ENCODE measurements at places on chromosomes 12 and 14. TPM values are rescaled to one million over a fixed set of nuclear protein-coding genes. Genes with fewer than 3 reads are reported as not detected.

The TSPAN19 gene
- not detected for total RNA-seq

- peak overlapping the region; percentile 66 for H3K27ac ChIP-seq
- peaks cover 2% of the 10 kb centered on the region for H3K27me3 ChIP-seq
- DNase-seq = peak; percentile 90
- H3K4me1 ChIP-seq = peaks cover 21% of the 10 kb centered on the region
- no peaks in the 10 kb centered on the region for H3K36me3 ChIP-seq
Observed at GRCh38 chr14:102096569-102097188, 9.8 kb upstream of the HSP90AA1 start.

The C12orf50 gene
- total RNA-seq = not detected

DNA sequence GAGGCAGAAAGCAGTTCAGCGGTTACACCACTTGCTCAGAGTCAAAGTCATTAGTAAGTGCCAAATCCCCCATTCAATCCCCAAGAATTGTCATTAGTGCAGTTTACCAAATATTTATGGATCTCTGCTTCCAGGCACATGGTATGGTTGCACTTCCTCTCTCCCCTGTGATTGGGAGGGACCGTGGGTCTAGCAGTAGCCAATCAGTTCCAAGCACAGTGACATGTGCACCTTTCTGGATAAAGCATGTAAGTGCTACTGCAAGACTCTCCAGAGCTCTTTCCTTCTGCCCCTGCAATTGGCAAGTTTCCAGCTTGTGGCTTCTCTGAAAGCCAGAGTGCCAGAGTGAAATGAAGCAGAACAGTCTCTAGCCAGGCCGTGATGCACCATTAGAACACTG lies 85.3 kb upstream of the FLRT2 start:
- H3K36me3 ChIP-seq = no peaks in the 10 kb centered on the region
- H3K4me1 ChIP-seq = no peaks in the 10 kb centered on the region
- no peak for DNase-seq
- no peak overlapping the region for H3K4me3 ChIP-seq
- H3K27ac ChIP-seq = no peak overlapping the region

The ADCY4 gene
- total RNA-seq = 1.6 TPM

- no peaks in the 10 kb centered on the region for H3K27me3 ChIP-seq
- H3K27ac ChIP-seq = no peak overlapping the region
- no peaks in the 10 kb centered on the region for H3K4me1 ChIP-seq
- no peak for DNase-seq
Observed at GRCh38 chr14:41642367-41642766, 35.7 kb downstream of the LRFN5 start.

DNA sequence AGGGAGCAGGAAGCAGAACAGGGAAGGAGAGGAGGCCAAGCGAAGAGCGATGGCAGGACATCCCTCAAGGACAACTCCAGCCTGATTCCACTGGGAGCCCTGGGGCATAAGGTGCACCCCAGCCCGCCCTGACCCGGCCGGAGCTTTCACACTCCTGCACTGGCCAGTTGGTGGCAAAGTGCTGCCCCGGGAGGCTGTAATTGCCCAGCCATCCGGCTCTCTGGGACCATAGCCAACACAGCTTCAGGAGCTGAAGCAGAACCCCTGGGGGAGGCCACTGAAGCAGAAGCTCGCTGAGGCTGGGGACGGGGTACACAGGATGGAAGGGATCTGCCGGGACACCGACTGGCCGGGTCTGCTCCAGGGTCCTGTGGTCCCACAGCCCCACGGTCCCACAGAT lies 41.9 kb upstream of the BEGAIN start:
- no peaks in the 10 kb centered on the region for H3K4me1 ChIP-seq
- no peak overlapping the region for H3K27ac ChIP-seq
- no peak overlapping the region for H3K4me3 ChIP-seq
- no peaks in the 10 kb centered on the region for H3K36me3 ChIP-seq
- peaks cover 45% of the 10 kb centered on the region for H3K27me3 ChIP-seq

GRCh38 chr12:113200021-113200797 lies 14.7 kb downstream of the RITA1 start:
- no peak overlapping the region for H3K4me3 ChIP-seq
- no peaks in the 10 kb centered on the region for H3K27me3 ChIP-seq

The RNASE4 gene
- total RNA-seq = 0.26 TPM

DNA sequence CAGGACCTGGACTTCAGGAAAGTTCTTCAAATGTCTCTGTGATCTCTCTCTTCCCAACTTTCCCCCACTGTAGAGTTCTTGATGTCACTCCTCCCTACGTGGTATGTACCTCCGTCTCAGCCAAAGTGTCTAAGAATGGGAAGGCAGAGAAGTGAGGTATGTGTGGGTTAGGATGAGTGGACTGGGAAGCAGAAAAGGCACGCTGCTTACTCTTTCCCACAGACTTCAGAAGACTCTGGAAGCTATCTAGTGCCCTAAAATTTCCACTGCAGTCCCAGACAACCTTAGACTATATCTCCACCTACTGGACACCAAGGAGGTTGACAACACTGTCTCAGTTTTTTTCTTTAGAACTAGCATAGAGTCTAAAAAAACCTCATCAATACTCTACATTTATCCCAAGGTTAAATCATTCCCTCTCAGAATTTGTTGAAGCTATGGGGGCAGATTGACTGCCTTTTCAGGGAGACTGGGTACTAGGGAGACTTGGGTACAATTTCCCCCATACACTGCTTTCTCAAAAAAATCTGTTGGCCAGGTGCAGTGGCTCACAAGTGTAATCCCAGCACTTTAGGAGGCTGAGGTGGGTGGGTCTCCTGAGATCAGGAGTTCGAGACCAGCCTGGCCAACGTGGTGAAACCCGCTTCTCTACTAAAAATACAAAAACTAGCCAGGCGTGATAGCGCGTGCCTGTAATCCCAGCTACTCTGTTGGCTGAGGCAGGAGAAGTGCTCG lies 20.6 kb upstream of the ITGA5 start:
- H3K4me3 ChIP-seq = no peak overlapping the region
- no peak overlapping the region for H3K27ac ChIP-seq
- peaks cover 9% of the 10 kb centered on the region for H3K4me1 ChIP-seq

DNA sequence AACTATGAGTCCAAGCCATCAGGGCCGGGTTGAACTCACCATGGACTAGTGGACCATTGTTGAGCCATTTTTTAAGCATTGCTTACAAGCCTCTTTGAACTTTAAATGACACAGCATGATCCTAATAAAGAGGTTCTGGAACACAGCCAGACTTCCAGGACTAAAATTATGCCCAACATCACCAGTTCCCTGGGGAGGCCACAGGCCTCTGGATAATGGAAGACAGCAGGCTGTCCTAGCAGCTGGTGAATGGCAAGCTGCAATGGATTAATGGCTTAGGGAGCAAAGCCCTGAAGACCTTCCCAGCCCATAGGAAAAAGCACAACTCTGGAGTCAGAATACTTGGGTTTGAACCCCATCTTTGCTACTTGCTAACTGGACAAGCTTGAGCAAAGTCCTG lies 71.3 kb downstream of the FLRT2 start:
- no peaks in the 10 kb centered on the region for H3K27me3 ChIP-seq
- DNase-seq = no peak
- no peak overlapping the region for H3K4me3 ChIP-seq
- H3K27ac ChIP-seq = no peak overlapping the region
- H3K36me3 ChIP-seq = no peaks in the 10 kb centered on the region

DNA sequence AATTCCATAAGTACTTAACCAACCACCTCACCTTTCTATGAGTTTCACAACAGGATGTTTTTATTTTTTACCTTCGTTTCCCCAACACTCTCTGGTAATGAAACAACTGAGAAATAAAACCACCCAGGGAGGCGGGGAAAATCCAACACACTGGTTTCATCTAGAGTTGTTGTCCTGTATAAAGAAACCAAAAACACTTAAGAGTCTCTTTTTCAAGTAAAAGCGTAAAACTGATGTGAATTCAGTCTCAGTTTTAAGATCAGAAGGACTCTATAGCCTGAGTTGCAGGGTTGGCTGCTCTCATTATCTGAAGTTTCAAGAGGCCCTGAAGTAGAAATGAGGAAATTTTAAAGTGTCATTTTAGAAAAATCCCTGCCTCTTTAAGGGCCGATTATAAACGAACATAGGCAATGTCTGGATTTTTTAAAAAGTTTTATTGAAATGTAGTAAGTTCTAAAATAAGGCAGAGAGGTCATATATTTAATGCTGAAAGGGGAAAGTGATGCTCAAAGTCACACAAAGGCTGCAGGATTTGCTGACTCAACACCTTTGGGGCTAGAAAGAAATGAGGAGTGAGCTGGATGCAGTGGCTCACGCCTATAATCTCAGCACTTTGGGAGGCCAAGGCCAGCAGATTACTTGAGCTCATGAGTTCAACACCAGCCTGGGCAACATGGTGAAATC lies 27.2 kb downstream of the HIGD1C start:
- H3K4me1 ChIP-seq = peaks cover 23% of the 10 kb centered on the region
- peak overlapping the region; percentile 64 for H3K4me3 ChIP-seq
- H3K36me3 ChIP-seq = peaks cover 40% of the 10 kb centered on the region
- peak; percentile 87 for DNase-seq
- H3K27ac ChIP-seq = peak overlapping the region; percentile 95
- H3K27me3 ChIP-seq = no peaks in the 10 kb centered on the region

DNA sequence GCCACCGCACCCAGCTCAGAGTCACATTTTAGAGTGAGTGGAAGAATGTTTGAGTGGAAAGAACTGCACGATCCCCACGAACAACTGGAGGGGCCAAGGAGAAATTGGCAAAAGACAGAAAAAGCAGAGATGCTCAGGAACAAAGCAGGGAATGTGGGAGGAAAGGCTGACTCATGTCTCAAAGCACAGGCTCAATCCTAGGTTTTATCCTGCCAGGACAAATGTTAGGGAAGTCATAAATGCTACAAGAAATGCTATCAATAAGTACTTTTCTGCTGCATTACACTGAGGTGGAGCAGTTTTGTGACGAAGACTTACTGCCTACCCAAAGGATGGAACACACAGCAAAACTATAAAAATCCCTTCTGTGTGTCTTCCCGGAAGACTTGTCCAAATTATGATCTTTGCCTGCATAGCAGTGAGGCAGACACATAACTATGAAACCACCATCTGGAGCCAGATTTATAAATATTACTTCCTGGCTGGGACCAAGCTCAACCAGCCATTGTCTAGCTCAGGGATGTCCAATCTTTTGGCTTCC lies 26.7 kb downstream of the NIN start:
- peaks cover 2% of the 10 kb centered on the region for H3K4me1 ChIP-seq
- H3K27ac ChIP-seq = no peak overlapping the region
- H3K4me3 ChIP-seq = no peak overlapping the region

GRCh38 chr14:58138031-58138713 lies 13.8 kb downstream of the ARMH4 start:
- no peak overlapping the region for H3K27ac ChIP-seq
- H3K36me3 ChIP-seq = no peaks in the 10 kb centered on the region
- no peaks in the 10 kb centered on the region for H3K4me1 ChIP-seq
- H3K4me3 ChIP-seq = no peak overlapping the region
- peaks cover 19% of the 10 kb centered on the region for H3K27me3 ChIP-seq
- no peak for DNase-seq

The HHIPL1 gene
- not detected for total RNA-seq

- peak overlapping the region; percentile 15 for H3K27ac ChIP-seq
- H3K4me3 ChIP-seq = no peak overlapping the region
- H3K27me3 ChIP-seq = no peaks in the 10 kb centered on the region
Observed at GRCh38 chr12:120055231-120056000, 61.1 kb downstream of the RAB35 start.

DNA sequence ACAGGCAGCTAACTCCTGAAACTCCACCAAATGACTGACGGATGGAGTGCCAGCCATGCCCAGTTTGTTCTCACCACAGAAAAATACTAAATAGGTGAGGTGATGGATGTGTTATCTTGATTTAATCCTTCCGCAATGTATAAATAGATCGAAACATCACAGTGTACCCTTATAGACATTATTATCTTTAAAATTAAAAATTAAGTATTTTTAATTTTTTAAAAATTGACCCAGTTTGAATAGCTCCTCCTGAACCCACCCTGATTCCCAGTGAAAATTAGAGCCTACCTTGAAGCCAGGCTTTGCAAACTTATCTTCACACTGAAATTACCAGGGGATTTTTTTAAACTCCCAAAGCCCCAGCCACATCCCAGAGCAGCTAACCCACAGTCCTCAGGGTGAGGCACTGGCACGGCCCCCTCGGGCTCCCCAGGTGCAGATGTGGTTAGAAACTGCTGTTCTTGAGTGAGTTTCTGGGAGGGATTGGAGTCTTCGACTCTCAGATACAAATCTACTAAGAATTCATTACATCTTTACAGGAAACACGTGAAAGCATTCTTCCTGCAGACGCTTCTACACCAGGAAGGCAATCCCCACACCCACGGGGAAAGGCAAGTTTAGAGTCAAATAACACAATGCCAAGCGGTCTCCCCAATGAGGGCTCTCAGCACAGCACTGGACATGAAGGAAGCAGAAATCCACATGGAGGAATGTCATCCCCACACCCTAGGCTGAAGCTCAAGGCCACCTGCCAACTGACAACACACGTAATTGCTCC lies 126.4 kb downstream of the RIMBP2 start:
- H3K4me1 ChIP-seq = no peaks in the 10 kb centered on the region
- no peak for DNase-seq
- no peak overlapping the region for H3K27ac ChIP-seq
- H3K36me3 ChIP-seq = no peaks in the 10 kb centered on the region
- no peaks in the 10 kb centered on the region for H3K27me3 ChIP-seq

DNA sequence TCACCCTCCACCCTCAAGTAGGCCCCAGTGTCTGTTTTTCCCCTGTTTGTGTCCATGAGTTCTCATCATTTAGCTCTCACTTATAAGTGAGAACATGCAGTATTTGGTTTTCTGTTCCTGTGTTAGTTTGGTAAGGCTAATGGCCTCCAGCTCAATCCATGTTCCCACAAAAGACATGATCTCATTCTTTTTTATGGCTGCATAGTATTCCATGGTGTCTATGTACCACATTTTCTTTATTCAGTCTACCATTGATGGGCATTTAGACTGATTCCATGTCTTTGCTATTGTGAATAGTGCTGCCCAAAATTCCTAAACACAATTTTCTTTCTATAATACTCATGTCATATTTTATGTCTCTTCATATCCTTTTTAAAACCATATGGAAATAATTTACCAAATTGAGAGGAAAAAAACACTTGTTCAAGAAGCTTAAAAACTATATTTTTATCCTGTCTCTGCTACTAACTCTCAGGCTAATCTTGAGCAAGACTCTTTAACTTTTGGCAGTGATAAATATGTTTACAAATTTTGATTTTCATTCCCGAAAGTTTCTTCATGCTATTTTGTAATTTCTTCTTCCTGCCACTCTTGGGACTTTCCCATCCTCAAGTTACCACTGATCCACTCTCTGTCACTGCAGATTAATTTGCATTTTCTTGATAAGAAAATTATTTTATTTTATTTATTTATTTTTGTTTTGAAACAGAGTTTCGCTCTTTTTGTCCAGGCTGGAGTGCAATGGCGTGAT lies 28.0 kb upstream of the OSBPL8 start:
- no peak overlapping the region for H3K27ac ChIP-seq
- H3K36me3 ChIP-seq = no peaks in the 10 kb centered on the region
- DNase-seq = no peak
- no peak overlapping the region for H3K4me3 ChIP-seq

All from activated CD4-positive, alpha-beta T cell treated with anti-CD3 and anti-CD28 coated beads, Interleukin-2, amount 10 ng/mL, durations not matched to agents 24 days and 14 days (primary cell).